ENCODE measurements at places on chromosomes 1 and 21.

- DNase-seq = peak; percentile 68
These were observed 57.3 kb downstream of the PSMG1 start for GRCh38 chr21:39125752-39126485.

GRCh38 chr1:108699375-108700332, 7.5 kb downstream of the PRPF38B start:
- DNase-seq = no peak

DNA sequence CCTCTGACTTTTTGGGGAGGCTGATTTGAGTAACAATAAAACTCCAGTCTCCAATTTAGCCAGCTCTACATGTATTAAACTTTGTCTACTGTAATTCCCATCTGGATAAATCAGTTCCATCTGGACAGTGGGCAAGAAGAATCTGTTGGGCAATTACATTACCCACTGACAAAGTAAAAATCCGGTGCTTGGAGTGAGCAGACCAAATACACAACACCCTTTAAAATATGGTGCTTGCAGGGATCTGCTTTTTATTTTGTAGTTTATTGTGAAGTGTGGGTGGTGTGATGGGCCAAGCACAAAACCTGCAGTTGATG, 8.9 kb upstream of the CD55 start:
- no peak for DNase-seq

DNA sequence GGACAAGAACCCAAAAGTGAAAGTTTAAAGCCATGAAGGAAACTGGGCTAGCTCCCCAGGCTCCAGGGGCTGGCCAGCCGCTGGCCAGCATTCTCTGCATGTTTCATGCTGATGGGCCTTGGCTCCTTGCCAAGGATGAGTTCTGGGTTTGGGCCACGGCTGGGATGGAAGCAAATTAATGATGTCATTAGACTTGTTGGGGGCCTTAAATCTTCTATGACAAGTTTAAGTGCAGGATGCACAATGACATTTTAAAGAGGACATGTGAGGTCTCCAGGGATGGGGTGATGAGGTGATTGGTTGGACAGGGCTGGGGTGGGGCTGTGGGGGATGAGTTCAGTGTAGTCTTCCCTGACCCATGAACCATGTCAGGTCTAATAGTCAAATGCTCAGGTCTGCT, 199.6 kb downstream of the TRABD2B start:
- DNase-seq = no peak

GRCh38 chr1:18999359-18999758, 42.9 kb upstream of the IFFO2 start:
- peak; percentile 28 for DNase-seq

DNA sequence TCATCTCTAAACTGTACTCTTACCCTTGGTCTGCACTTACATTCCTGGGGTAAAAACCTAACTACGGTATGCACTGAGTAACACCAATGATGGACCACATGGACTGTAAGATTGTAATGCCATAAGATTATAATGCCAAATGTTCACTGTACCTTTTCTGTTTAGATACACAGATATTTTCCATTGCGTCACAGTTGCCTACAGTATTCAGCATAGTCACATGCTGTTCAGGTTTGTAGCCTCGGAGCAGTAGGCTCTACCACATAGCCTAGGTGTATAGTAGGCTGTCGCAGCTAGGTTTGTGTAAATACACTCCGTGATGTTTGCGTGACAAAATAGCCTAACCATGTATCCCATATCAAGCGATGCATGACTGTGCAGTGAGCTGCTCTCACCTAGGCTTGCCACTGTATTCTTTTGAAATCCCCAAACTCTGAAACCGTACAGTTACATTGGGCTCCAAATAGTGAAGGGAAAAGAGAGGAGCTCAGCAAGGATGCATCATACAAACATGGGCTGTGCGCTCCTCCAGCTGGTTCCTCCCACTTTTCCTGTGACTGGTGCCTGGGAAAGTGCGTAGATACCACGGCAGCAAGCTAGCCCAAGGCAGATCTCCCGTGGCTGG, 35.2 kb downstream of the CFAP57 start:
- peak; percentile 92 for DNase-seq

DNA sequence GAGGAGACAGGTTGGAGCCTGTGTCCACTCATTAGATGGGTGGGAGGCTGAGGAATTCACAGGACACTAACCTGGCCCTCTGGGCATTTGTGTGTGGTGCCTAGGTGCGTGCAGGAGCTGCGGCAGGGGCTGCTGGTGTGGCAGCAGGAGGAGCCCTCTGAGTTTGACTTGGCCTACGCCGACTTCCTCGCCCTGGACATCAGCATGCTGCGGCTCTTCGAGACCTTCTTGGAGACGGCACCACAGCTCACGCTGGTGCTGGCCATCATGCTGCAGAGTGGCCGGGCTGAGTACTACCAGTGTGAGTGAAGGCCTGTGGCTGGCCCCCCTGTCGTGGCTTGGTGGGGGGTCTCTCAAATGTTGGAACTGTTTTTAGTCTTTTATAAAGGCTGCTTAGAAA, 3.6 kb downstream of the XKR8 start:
- no peak for DNase-seq

DNA sequence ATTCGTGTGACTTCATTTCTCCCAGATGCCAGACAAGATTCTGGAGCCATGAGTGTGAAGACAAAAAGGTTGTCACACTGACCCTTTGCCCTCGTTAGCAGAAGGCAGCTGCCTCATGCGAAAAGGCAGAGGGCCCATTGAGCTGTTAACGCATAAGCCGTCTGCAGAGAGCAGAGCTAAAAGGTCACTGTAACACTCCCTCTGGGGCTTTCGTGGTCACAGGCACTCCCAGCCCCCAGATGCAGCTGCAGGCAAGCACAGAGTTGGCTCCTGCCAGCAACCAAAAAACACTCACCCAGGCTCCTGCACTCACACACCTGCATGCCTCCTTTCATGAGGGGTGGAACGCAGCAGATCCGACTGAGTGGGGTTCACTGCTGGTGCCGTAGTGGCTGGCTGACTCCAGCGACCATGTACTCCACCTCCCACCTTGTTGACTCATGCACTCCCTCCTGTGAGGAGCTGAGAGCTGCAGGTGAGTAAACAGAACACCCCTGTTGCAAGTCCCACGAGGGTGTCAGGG, 287.5 kb downstream of the SMYD3 start:
- DNase-seq = no peak

DNA sequence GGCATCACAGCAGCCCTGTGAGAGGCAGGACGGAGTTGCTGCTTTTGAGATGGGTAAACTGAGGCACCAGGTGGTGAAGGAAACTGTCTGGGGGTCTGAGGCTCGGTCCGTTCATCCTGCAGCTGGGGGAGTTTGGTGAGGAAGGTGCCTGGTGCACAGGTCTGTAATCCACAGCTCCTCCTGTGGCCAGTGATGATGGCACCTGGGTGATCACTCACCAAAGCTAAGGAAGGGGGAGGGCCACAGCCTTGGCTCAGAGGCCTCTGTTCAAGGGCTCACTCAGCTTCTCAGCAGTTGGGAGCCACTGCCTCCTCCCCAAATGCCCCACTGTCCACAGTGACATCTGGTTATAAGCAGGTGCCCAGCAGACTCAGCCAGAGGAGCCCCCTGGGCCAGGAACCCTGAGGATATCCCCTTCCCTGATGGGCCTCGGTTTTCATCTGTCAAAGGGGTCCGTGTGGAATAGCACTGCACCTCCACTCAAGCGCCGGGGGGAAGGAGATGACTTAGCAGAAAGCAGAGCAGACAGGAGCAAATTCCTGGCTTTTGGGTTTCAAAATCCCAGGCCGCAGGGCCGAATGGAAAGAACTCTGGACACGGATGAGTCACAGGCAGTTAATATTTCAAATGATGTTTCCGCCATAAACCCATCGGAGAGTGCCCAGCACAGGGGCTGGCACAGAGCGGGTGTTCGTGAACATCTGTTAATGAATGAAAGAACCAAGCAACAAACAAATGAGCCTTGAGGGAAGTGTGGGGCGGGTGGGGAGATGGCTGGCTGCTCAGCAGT, 82.8 kb downstream of the DMRTB1 start:
- no peak for DNase-seq

DNA sequence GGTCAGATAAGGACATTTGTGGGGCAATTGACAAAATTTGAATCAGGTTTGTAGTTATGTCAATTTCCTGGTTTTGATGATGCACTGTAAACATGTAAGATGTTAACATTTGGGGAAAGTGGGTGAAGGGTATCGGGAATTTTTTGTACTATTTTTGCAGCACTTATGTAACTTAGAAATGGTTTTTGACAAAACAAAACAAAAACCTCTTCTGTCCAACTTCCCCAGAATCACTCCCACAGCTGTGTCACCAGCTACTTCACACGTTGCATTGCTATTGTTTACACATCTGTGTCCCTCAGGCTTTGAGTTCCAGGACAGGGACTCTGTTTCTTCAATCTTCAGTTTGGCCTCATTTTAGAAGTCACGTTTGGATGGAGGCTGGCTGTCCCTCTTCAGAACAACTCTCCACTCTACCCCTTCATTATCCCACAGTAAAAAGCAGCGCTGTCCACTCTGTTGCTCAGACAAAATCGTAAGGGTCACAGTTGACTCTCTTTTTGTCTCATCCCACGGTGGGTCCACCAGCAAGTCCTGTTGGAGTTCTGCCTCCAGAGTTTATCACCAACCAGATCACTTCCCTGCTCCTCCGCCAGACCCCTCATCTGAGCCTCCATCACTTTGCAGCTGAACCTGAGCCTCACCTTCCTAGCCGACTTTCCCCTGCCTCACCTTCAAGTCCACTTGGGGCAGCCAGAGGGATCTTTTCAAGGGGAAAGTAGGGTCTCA, 63.2 kb downstream of the NENF start:
- no peak for DNase-seq

DNA sequence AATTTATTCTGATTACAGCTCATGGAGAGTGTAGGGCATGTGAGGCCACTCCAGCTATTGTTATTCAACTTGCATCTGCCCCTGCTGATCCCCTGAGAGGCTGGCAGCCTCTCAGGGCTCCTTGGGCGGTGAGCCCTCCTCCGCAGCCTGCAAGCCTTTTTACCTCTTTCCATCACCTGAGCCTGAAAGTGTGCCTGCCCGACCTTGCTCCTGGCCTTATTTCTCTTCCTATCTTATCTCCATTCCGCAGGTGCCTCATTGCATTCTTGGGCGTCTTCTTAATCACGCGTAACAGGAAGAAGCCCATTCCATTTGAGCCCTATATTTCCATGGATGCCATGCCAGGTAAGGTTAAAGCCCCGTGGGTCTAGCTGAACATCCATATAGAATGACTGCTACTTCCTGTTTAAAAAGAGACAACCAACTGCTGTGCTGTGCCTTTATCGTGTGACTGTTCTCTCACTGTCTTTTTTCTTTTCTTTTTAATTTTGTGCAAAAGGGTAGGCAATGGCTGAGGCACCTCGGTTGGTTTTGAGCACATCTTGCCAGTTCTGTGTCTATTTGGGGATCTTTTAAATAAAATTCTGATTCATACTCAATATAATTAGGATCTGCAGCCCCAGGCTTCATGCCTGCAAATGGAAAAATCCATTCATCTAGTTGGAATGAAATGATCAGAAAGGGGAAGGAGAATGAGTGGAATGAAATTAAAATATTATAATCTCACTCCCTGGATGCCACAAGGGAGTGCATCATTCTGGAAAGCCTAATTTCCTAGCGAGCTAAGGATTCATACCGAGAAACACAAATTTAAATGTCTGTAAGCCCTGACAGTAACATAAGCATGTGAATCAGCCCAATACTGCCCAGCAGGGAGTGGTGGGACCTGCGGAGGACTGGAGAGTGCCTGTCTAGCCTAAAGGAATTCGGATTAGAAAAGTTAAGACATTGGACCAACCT, 38.6 kb upstream of the RCAN3 start:
- DNase-seq = no peak

DNA sequence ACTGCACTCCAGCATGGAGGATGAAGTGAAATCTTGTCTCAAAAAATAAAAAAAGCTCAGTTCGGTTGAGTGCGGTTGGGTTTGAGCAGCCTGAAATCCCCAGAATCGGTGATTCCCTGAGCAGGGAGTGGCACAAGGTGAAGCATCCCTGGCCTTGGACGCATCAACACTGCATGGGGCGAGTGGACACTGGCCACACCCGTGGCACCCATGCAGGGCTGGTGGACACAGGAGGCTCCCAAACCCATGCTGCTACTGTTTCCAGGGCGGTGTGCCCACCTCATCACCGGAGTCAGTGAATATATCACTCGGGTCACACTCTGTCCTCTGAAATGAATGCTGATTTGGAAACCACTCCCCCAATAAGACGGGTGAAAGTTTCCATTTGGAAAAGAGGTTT, 53.4 kb upstream of the ACTRT2 start:
- DNase-seq = no peak
